SK-N-SH (cell line): ENCODE measurements at places on chromosomes 5 and 9. TPM values are rescaled to one million over a fixed set of nuclear protein-coding genes. Genes with fewer than 3 reads are reported as not detected.

The POU5F2 gene
- 0.02 TPM in 2 replicates for polyA plus RNA-seq

The SLC35D2 gene
- polyA plus RNA-seq, result 26.1 and 27.0 TPM in 2 replicates

DNA sequence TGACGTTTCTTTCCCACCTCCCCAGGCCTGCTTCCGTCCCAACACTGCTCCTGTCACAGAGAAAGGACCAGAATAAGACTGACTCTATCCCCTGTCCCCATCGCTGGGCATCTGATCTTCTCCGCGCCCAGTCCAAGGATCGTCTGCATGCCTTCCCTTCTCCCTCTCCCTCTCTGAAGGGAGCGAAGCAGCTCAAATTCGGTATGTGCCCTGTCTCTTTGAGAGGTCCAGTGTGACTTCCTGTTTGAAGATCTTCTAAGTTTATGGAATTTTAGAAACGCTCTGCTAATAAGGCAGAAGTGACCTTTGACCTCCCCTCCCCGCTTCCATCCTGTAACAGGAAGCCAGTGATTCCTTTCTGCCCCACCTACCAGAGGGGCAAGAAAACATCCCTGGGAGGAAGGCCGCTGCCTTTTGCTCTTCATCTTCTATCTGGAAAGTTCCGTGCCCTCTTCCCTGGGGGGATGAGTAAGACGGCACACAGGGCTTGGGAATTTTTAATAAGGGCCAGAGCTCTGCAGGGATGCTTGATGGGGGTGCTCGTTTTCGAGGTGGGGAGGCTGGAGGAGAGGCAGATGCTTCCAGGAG is 40.7 kb upstream of the RNU6ATAC start:
- DNase-seq, result no peak

DNA sequence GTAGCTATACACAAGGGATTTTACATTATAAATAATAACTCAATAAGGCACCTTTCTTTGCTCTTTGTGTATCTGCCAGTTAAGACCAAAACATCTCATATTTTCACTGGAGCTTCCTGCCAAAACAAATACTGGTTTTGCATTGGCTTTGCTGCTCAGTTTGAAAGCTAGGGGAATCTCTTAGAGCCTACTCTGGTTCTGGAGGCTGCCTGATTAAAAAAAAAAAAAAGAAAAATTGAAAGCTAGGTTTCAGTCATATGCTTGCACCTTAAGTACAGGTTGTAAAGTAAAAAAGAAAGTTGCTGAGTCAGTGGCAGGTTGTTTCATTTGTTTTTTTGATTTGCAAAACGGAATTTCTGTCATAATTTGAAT is 2.3 kb downstream of the DENND4C start:
- DNase-seq, result peak; percentile 21

- DNase-seq, result no peak
Measured at GRCh38 chr5:15014809-15015208, 143.2 kb upstream of the ANKH start.

- peak; percentile 71 for DNase-seq
Measured at GRCh38 chr9:79570448-79571308, 1.1 kb upstream of the TLE4 start.

DNA sequence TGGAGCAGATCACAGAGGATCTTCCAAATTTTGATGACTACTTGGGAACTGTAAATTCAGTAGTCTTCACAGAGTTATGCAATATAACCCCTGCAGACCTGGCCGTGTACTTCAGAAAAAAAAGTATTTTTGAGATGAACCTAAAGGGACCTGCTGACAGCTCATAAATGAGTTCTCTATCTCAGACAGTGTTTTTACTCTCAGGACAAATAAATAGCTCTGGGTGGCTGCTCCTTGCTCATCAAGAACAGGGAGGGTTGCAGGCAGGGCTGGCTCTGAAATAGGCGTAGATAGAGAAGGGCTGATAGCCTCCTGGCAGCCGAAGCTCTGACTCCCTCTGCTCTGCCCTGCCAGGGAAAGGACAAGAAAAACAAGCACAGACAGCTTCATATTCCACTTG is 64.8 kb downstream of the PLAC8L1 start:
- no peak for DNase-seq

- DNase-seq, result no peak
Measured at GRCh38 chr5:141403387-141403786, 809 bp downstream of the PCDHGA9 start.

GRCh38 chr5:137273511-137273910 is 225.6 kb downstream of the SPOCK1 start:
- no peak for DNase-seq

DNA sequence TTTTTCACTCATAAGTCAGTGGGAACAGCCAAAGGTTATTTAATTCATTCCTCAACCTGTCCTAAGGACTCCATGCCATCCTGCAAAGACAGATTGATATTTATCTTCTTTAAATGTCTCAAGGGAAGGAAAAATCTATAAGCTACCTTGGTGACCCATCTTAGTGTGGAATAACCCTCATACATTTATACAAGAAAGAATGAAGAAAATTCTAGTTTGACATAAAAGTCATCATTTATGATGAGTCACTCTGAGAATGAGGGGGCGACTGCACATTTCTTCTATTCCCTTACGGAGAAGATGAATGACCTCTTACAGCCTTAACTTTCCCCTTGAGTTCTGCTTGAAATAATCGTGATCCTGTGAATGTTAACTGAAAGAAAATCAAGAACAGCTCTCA is 26.8 kb upstream of the NUDT12 start:
- no peak for DNase-seq

- peak; percentile 62 for DNase-seq
Measured at GRCh38 chr5:77628840-77629508, 9.5 kb downstream of the OTP start.

DNA sequence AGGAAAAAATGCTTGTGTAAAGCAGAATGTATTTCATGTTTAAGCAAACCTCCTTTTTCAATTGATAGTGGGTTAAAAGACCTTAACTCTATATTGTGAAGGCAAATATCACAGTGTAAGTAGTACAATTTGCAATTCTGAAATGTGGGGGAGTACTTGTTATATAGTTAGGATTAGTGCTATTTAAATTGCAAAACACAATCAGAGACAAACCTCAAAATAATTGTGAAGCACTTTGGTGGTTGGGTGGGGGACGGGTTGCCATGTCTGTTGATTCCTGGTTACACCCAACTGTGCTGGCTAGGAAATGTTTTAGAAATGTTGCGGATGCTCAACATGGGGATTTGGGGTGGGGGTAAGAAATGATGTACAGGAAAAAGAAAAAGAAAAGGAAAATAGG is 37.4 kb downstream of the EGFLAM start:
- DNase-seq, result no peak

DNA sequence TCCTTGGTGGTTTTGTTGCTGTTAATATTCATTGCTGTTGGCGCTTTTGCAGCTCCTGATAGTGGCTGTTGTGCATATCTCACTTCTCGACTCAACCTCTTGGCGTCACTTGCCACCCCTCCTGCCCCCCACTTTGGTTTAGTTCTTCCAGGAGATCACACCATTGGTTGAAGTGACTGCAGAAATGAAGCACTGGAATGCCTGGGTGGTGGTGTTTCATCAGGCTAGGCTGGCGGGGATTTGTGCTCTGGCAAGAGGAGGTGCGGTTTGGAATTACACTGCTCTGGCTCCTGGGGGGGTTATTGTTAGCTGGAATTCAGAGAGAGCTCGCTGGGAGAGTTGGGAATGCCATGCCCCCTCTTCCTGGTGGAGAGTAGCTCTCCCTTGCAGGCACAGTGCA is 11.5 kb downstream of the PRRC2B start:
- DNase-seq, result no peak

GRCh38 chr5:173320259-173320658 is 8.0 kb downstream of the STC2 start:
- DNase-seq, result no peak

DNA sequence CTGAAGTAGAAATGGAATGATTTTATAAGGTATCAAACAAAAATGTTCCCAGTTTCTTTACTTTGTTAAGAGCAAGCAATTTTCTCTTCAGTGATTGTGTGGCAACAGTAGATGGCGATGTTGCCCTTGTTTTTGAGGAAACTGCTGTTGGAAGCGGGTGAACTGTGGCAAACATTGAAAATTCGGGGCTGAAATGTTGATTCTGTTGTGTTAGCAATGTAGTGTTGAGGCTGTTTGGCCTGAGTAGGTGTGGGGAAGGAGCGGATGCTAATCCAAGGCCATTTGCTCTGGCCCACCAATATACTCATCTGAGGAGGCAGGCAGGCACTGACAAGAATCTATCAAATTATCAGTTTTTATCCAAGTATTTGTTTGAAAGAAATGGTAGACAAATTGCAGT is 129.8 kb downstream of the SLC12A2 start:
- DNase-seq, result peak; percentile 31

- peak; percentile 68 for DNase-seq
Measured at GRCh38 chr9:89606624-89607311, 2.0 kb downstream of the GADD45G start.
